NCI-H1930 (cell line): ENCODE measurements at places on chromosomes 16 and 17.

- no peak for DNase-seq
Measured at GRCh38 chr16:11547118-11547916, 39.4 kb downstream of the LITAF start.

DNA sequence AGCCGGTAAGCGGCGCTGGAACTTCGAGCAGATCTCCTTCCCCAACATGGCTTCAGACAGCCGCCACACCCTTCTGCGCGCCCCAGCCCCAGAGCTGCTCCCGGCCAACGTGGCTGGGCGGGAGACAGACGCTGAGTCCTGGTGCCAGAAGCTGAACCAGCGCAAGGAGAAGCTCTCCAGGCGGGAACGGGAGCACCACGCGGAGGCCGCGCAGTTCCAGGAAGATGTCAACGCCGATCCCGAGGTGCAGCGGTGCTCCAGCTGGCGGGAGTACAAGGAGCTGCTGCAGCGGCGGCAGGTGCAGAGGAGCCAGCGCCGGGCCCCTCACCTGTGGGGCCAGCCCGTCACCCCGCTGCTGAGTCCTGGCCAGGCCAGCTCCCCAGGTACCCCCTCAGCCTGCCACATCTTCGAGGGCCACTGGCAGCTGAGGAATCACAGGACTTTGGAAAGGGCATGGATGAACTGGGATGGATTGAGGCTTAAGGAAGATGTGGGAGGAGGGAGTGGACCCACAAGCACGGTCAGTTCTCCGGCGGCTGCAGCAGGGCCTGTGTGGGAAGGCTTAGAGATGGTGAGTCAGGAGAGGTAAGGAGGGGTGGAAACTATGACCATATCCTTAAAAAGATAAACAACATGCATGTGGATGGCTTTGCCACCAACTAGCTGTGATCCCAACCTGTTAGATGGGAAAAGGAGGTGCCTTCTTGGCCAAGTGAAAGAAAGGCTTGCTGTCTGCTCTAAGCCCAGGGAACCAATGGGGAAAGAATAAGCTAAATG, 3.4 kb upstream of the LLGL2 start:
- DNase-seq, result no peak

DNA sequence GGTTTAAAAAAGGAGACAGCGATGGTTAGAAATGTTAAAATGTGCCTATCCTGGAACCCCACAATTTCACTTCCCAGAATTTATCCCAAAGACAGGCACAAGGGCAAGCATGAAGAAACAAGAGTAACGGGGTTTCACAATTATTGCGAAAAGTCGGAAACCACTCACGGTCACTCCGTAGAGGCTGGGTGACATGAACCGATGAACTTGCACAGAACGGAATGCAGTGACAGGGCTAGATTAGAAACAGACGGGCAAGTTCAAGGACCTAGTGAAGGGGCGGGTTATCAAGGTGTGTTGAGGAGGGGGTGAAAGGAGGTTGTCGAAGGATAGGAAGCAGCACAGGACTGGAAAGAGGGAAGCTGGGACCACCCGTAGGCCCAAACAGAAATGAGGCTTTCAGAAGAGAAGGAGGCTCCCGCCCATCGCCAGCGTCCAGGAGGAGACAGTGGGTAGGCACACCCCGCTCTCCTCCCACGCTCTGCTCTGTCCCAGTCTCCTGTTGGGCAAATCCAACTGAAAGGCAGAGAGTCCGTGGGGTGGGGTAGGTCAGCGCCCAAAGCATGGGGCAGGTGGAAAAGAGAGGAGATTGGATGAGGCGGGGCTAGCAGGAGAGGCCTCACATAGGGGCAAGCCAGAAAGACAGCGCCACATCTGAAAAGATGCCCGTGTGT, 47.4 kb upstream of the JPH3 start:
- DNase-seq, result no peak

- DNase-seq, result no peak
Measured at GRCh38 chr17:59366773-59367656, 35.6 kb downstream of the YPEL2 start.

DNA sequence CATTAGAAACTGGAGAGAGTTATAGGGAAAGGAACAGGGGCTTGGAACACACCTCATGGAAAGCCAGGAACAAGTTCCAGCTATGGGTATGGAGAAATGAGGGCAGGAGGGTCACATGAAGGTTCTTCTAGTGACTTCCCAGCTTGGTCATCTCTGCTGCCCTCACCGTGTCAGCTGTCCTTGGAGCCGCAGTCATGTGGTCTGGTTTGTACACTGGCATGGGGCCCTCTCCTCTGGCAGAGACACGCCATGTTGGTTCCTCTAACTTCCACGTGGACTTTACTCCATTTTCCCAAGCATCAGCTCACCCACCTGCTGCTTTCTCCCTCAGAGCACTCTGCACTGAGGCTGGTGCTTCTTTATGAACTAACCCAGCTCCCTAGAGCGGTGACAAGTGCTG, 26.3 kb downstream of the MPG start:
- no peak for DNase-seq

DNA sequence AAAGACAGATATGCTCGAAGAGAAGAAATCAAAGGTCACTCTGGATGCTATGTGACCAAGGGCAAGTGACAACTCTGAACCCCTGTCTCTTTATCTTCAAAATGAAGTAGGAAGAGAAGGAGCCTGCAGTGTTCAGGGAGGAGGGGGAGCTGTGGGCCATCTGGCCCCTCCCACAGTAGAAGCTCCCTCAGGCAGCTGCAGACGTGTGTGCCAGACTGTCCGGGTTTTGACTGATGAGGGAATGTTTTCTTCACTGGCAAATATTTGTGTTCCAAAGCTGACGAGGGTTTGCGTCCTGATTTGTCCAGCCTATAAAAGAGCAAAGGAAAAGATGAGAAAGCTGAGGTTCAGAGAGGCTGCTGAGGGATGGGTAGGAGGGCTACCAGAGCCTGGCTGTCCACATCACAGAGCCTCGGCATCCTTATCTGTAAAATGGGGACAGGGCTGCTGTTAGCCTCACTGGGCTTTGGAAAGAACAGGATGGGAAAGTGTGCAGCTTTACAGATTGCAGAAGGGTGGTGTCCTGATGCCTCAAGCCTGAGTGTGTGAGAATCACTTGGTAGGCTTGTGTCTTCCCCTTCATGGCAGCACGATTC, 1.8 kb upstream of the GINS2 start:
- no peak for DNase-seq

DNA sequence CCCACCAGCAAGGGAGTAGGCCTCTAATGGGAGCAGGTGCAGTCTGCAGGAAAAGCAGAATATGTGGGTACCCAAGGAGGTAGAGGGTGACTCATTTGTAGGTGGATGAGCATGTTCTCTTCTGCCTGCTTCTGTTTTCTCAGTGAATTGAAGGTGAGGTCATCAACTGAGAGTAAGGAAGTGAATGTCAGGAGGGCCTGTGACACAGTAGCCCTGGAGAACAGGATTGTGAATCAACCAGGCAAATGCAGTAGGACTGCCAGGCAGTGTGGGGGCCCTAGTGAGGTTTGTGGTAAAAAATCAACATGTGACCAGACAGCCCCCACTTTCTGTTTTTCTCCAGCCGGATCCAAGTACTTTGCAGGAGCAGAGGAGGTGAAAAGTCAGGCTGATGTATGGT, 150.5 kb upstream of the SOX9 start:
- no peak for DNase-seq

DNA sequence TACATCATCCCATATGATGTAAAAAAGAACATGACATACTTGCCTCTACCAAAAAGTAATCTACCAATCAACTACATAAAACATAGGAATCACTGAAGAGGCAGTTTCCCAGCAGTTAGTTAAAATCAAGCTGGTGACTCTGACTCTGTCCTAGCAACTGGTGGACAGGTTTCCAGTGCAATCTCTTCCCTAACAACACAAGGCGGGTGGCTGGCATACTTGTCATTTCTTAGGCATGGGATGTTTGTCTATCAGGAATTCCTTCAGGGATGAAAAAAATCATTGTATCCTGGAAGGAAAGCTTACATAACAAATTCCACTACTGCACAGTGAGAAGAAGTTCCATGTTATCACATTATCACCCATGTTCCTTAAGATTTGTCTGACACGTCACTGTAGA, 50.9 kb downstream of the HELZ start:
- DNase-seq, result no peak

- DNase-seq, result no peak
Measured at GRCh38 chr17:17387498-17388362, 84.6 kb downstream of the NT5M start.

- no peak for DNase-seq
Measured at GRCh38 chr16:73951481-73951880, 345.1 kb upstream of the PSMD7 start.

GRCh38 chr17:17576772-17577234, 14.7 kb downstream of the PEMT start:
- no peak for DNase-seq

DNA sequence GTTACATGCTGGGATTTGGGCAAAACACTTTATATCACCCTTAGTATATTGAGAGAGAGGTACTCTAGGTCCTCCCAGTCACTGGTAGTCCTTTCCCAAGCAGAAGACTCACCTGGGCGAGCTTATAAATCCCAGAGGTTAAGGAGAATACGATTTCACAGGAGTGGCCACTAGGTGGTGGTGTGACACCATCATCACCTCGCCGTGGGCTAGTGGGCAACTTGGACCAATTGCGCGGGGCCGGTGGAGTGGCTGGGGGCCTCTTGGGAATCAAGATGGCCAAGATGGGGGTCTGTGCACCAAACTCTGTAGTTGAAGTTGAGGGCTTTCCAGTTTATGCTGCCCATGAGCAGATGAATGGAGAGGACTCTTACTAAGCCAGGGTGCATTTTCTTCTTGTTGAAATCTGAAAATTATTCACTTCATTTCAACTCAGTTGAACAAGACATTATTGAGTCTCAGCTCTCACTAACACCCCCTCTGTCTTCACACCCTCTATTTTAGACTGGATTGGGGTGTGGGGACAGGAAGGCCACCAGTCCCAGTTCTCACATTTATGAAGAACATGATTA, 38.2 kb upstream of the PIRT start:
- peak; percentile 23 for DNase-seq

DNA sequence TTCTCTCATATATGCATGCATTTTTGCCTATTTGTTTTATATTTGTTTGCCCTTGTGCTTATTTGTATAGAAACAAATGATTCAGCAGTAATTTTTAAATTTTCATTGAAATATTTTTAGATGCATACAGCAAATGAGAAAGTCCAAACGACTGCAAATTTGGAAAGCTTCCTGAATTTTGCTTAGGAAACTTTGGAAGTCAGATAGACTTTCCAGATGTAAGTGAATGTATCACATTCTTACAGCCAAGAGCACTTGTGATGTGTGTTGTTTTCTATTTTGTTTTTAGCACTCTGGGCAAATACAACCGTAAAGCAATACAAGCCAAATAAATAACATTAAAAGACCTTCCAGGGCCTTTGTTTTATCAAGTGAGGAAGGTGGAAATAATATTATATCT, 680.8 kb upstream of the CDH8 start:
- DNase-seq, result no peak

- no peak for DNase-seq
Measured at GRCh38 chr17:77926981-77927380, 31.5 kb upstream of the TNRC6C start.

DNA sequence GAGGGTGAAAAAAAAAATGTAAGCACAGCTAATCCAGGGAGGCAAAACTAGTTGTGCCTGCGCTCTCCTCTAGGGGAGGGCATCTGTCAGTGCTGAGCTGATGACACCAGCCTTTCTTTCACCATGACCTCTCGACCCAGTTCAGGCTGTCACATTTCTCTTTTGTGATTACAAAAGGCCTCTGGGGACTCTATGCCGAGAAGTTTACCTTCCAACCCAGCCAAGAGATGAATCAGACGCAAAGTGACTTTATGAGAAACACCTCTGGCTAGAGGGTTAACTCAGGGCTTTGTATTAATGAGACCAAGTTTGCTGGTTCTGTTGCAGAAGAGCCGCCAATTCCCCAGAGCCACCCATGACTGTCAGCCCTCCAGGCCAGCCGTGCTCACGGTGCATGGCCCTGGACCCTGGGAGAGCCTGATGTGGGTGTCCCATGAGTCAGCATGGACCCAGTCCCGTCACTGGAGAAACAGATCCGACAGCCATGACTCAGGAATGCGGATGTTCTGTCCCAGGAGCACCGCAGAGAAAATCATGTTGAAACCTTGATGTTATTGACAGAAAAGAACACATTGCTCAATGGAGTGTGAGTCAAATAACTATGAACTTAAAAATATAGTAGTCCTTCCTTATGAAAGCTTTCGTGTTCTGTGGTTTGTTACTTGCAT, 437.2 kb downstream of the HS3ST3B1 start:
- DNase-seq, result no peak
